Activated CD4-positive, alpha-beta T cell treated with anti-CD3 and anti-CD28 coated beads, Interleukin-2, amount 10 ng/mL, durations not matched to agents 7 days and 5 days (primary cell): ENCODE measurements at places on chromosomes 4 and X. TPM values are rescaled to one million over a fixed set of nuclear protein-coding genes. Genes with fewer than 3 reads are reported as not detected.
A peak's percentile ranks its signal among the peaks of the same experiment; 100 is the strongest.

DNA sequence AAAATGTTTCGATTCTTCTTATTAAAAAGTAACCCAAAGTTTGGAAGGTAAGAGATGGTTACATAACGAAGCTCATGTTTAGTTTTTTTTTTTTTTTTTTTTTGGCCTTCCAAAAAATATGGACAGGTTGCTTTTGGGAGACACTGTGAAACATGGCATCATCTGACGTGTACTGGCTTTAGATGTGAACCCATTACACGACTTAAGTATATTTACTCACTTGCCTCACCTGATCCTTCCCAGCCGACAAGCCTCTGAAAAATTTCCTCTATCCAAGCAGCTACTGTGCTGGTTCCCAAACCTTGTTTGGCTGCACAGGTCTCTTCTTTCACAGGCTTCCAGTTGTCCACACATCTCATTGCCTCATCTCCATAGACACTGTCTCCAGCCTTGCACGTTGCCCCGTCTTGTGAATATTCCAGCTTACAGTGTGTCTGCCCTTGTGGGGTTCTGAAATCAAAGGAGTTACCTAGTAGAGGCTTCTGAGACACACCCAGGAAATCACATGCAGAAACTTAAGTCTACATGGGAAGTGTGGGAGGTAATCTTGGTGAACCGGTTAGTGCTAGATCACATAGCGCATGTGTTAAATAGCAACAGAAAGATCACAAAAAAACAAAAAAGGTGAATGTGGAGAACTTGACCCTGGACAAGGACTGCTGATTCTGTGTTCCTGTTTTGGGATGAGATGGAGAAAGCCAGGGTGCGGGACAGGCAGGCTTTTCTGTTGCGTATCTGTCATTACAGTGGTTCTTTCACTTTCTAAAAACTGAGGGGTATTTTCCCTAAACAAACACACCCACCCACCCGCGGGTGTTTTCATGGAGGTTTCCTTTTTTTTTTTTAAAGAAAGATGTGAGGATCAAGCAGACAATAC, 328.6 kb downstream of the ARHGAP10 start:
- peak; percentile 48 for DNase-seq

- no peak for DNase-seq
Measured at GRCh38 chrX:109728173-109728535, 4.9 kb downstream of the ACSL4 start.

- DNase-seq, result no peak
Measured at GRCh38 chr4:114636192-114636935, 37.8 kb downstream of the UGT8 start.

DNA sequence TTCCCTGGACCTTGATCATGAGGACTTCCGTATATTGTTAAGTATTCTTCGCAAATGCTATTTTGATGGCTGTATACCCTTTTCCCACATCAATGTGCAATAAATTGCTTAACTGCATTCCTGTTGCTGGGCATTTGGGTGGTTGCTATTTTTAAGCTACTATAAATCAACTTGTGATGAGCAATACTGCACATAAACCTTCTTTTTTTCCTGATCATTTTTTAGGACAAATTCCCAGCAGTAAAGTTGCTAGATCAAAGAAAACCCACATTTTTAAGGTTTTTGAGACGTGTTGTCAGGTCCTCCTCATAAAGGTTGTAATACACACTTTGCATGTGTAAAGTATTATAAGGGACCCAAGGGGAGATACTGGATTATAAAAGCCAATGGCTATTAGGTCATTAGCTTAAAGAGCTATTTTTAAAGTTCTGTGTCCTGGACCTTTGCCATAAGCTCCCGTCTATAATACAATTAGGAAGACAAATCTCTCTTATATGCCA, 35.6 kb downstream of the LIMCH1 start:
- no peak for DNase-seq

- DNase-seq, result peak; percentile 54
Measured at GRCh38 chrX:118523920-118524319, 28.3 kb downstream of the DOCK11 start.

DNA sequence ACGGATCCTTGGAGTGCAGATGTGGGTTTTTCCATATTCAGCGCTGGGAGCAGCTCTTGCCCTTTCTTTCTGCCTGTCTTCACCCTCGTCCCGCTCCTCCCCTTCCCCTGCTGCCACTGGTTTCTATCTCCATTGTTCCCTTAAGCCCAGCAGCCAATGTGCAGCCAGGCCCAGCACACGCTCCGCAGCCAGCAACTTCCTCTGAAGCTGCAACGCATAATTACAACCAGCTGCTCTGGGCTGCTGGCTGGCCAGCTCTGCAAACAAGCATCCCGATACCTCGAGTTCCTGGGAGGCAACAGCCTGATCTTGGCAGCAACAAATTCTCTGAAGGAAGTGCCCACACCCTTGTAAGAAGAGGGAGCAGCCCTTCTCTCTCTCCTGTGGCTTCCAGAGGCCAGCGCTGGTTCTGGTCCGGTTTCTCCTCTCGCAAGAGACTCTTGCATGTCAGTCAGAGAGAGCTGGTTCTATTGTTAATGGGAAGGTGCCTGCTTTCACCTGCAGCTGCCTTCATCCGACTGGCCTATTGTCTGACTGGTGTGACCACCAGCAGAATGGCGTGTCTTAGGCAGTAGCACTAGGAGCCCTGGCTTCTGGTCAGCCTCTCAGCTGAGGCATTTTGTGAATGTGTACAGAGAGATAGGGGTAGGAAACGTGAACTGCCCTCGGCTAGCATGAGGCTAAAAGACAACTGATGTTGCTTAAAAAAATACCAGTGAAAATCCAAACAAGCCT, 83.8 kb upstream of the MAML3 start:
- no peak for DNase-seq

DNA sequence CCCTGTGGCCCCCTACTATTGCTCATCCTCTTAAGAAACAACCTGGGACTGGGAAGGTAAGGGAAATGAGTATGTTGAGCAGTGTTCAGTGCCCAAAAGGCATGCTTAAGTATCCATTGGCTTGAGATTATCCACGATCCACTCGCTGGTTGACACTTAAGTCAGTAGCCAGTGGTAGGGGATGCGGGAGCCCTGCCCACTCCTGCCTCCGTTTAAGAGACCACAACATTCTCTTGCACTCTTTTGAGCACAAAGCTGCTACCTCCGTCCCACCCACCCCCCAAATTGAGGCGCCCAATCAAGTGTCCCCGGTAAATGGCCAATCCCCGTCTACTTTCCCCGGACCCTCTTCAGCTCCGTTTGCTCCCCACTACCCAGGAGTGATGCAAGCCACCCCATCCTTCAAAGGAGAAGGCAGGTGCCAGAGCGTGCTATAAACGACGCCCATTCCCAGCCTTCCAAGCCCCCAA, 25.0 kb downstream of the UTP14A start:
- no peak for DNase-seq

GRCh38 chr4:136036744-136037143, 1495.5 kb downstream of the PCDH18 start:
- no peak for DNase-seq

DNA sequence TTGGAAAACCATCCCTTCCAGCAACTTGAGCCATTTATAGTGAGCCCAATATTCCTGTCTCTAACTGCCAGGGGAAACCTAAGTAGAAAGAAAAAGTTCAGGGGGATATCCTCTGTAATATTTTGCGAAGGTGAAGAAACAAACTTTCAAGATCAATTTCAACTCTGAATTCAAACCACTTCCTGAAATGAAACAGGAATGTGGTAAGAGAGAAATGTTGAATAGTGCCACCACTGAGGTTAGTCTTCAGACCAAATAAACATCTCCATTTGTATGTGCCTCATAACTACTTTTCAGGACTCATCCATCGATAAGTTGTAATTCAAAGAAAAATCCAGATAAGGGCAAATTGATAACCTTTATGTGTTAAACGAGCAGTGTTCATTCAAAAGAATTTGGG, 128.7 kb downstream of the GABRB1 start:
- DNase-seq, result no peak

DNA sequence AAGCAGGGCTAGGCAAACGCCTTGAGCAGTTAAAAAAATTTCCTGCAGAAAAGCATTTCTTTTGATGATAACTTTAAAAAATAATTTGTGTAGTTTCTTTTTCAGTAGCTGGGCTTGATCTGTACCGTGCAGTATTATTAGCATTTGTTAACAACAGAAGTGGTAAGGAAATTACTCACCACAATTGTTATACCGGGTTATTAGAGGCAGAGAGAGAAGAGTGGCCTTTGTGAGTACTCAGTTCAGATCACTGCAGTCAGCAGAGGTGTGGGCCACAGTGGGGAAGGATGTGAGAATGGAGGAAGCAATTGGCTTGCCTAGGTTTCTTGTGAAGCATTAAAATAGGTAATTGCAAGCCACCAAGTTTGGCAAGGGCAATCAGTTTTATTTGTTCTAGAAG, 14.3 kb upstream of the IL21 start:
- no peak for DNase-seq

- no peak for DNase-seq
Measured at GRCh38 chrX:100407784-100408712, 2.0 kb downstream of the PCDH19 start.

DNA sequence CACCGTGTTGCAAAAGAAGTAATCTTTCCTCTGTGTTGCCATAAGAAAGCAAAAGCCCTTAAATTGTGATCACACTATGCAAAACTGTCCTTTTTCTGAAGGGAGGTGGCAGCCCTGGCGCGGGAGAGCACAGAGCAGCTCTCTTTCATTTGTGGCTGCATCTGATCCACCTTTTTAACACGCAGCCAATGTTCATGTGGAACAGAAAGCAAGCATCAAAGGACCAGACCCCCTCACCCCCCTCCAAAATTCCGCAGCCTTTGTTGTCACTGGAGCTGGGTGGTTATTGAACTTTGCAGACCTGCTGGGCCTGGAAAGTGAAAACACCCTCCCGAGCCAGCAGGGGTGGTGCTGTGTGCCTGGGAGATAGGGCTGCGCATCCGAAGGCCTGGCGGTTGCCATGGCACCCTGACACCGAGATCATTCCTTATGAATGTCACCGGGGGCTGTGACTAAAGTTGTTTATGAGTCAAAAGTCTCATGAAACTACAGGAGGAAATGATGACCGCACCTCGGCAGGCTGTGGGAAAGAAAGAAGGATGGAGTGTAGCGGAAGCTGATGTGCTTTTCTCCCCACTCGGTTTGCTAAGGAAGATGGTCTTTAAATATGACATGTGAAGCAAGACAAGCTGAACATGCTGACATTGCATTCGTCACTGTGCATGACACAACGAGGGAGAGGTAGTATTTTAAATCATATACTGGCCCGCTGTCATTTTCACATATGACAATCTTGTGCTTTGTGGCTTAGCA, 367.4 kb downstream of the UNC5C start:
- DNase-seq, result no peak

- DNase-seq, result no peak
Measured at GRCh38 chrX:69096963-69097362, 68.3 kb downstream of the PJA1 start.

- no peak for DNase-seq
Measured at GRCh38 chr4:100366213-100366612, 151.6 kb downstream of the EMCN start.

DNA sequence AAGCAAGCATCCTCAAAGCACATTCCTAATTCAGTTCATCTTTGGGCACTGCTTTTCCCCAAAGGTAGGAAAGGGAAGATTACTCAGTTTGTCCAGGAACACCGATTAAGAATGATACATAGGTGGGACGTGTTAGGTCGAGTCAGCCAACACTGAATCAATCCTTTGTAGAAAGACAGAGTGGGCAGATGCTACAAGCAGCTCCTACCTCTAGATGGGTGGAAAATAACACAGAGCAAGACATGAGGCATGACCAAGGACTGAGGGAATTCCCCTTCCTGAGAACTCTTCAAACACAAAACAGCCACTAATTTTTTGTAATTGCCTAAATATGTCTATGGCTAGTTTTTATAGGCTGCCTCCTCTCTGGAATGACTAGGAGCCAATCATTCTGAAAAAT, 331.7 kb downstream of the HNRNPD start:
- DNase-seq, result no peak

- no peak for DNase-seq
Measured at GRCh38 chrX:150200361-150200760, 162.8 kb upstream of the MAMLD1 start.

GRCh38 chr4:189001283-189001970, 862.2 kb downstream of the TRIML1 start:
- DNase-seq, result no peak

DNA sequence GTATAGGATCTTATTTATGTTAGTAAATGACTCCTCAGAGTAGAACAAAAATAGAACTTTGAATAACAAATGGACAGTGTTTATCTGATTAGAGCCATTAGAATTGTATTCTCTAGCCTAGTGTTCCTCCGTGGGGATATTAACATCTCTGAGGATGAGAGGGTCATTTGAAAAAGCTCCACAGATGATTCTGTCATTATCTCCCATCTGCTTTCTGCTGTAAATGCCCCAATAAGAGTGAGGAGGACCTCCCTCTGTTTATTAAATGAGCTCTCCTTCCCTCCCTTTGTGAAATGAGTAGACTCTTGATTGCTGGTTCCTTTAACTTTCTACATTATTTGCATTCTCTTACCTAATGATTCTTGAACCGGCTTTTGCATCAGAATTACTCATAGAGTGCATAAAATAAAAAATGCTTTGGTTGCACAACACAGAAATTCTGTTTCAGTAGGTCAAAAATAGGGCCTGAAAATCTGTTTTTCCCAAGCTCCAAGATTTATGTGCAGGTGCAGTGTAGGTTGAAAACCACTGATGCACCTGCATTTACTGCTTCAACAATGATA, 18.0 kb downstream of the GC start:
- no peak for DNase-seq

GRCh38 chrX:112802541-112802940, 38.1 kb downstream of the AMOT start:
- no peak for DNase-seq

- DNase-seq, result no peak
Measured at GRCh38 chr4:170202721-170203120, 113.0 kb upstream of the AADAT start.

The PRKG2 gene
- total RNA-seq, result 0.25 TPM

The PAK3 gene
- 0.17 TPM for total RNA-seq

The SPINK2 gene
- 5.0 TPM for total RNA-seq

The GPR173 gene
- not detected for total RNA-seq

The PRDM5 gene
- not detected for total RNA-seq

The GASK1B gene
- total RNA-seq, result not detected

The AFM gene
- not detected for total RNA-seq

The CXCL1 gene
- total RNA-seq, result not detected
